ENCODE measurements at places on chromosomes 13 and 19.

- DNase-seq = no peak
These were observed 16.5 kb downstream of the RXFP2 start for GRCh38 chr13:31755803-31756212.

- no peak for DNase-seq
These were observed 630 bp downstream of the NUCB1 start for GRCh38 chr19:48900477-48901406.

- no peak for DNase-seq
These were observed 8.5 kb downstream of the ILF3 start for GRCh38 chr19:10662384-10663251.

DNA sequence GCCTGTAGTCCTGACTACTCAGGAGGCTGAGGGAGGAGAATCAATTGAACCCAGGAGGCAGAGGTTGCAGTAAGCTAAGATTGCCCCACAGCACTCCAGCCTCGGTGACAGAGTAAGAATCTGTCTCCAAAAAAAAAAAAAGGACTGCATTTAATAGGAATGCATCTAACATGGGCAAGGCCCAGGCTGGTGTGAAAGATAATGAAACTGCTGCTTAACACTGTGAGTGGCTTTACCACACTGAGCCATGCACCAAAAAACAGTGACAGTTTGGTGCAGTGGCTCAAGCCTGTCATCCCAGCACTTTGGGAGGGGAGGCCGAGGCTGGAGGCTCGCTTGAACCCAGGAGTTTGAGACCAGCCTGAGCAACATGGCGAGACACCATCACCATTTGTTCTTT, 8.6 kb downstream of the GTF2F1 start:
- no peak for DNase-seq

GRCh38 chr13:69618838-69619237, 488.8 kb upstream of the ATXN8OS start:
- DNase-seq = no peak

- no peak for DNase-seq
These were observed 196.6 kb upstream of the GPR12 start for GRCh38 chr13:26957182-26957581.

GRCh38 chr13:110912651-110913051, 2.2 kb downstream of the ANKRD10 start:
- DNase-seq = no peak

DNA sequence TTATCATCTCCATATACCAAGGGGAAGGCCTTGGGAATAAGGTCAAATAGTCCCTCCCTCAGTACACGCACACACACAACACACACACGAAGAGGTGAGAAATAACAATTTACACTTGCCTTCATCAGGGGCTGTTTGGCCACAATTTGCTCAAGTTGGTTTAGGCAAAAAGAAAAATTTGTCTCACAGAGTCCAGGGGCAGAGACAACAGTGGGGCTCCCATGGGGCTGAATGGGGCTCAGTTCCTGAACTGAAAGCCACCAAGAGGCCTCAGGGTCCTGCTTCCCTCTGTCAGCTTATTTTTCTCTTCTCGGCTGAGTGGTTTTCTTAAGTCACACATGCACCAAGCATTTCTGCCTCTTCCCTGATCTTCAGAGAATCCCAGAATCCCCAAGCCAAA, 35.5 kb downstream of the PCDH8 start:
- no peak for DNase-seq

Data from stimulated activated CD8-positive, alpha-beta memory T cell treated with anti-CD3 and anti-CD28 coated beads, Interleukin-15, amount 100 ng/mL, for 4 hours (primary cell).